Purkinje cell (primary cell): ENCODE measurements at places on chromosomes 5 and 9. TPM values are rescaled to one million over a fixed set of nuclear protein-coding genes. Genes with fewer than 3 reads are reported as not detected.

Gene ARHGEF39
- 0.21 TPM in 1 of 2 replicates, not detected in the other for polyA plus RNA-seq

Gene BRD3
- 0.55 and 1.7 TPM in 2 replicates for polyA plus RNA-seq

Gene SLC4A9
- polyA plus RNA-seq: 0.11 TPM in 1 of 2 replicates, not detected in the other

Gene PKN3
- not detected in 2 replicates for polyA plus RNA-seq

Gene NPR3
- not detected in 2 replicates for polyA plus RNA-seq

Gene FAM153A
- polyA plus RNA-seq: 3.1 and 8.3 TPM in 2 replicates

Gene IFNA21
- polyA plus RNA-seq: not detected in 2 replicates

Gene ALDH1A1
- polyA plus RNA-seq: 198 and 228 TPM in 2 replicates

Gene C8G
- polyA plus RNA-seq: 0.90 TPM in 1 of 2 replicates, not detected in the other

Gene PRDM9
- not detected in 2 replicates for polyA plus RNA-seq

Gene SLC34A1
- polyA plus RNA-seq: not detected in 2 replicates

Gene AQP3
- 3.4 and 4.7 TPM in 2 replicates for polyA plus RNA-seq

Gene SHOC1
- polyA plus RNA-seq: 0.62 and 0.76 TPM in 2 replicates

Gene CCL28
- not detected in 2 replicates for polyA plus RNA-seq

Gene DNAJC18
- 11.1 and 27.2 TPM in 2 replicates for polyA plus RNA-seq

Gene FAM78A
- 0.24 TPM in 1 of 2 replicates, not detected in the other for polyA plus RNA-seq

Gene ANKRD34B
- not detected in 2 replicates for polyA plus RNA-seq

Gene NMUR2
- 1.6 TPM in 1 of 2 replicates, not detected in the other for polyA plus RNA-seq

Gene EDIL3
- polyA plus RNA-seq: 156 and 168 TPM in 2 replicates

Gene PPIC
- polyA plus RNA-seq: 17.1 and 19.9 TPM in 2 replicates

Gene PPP2R2B
- 115 and 131 TPM in 2 replicates for polyA plus RNA-seq

Gene FRMPD1
- 7.7 and 13.4 TPM in 2 replicates for polyA plus RNA-seq

Gene CENPK
- polyA plus RNA-seq: 20.2 and 25.0 TPM in 2 replicates

Gene CEL
- polyA plus RNA-seq: 0.09 and 0.10 TPM in 2 replicates

Gene ROR2
- not detected in 2 replicates for polyA plus RNA-seq

Gene TRPM3
- polyA plus RNA-seq: 7.1 and 7.8 TPM in 2 replicates

Gene SPTLC1
- polyA plus RNA-seq: 93.4 and 94.4 TPM in 2 replicates

Gene NR6A1
- 0.63 and 1.0 TPM in 2 replicates for polyA plus RNA-seq

Gene RNF208
- polyA plus RNA-seq: 2.6 and 5.0 TPM in 2 replicates

Gene PCDHB2
- polyA plus RNA-seq: 4.7 and 8.3 TPM in 2 replicates

Gene GLIPR2
- polyA plus RNA-seq: 4.2 and 4.4 TPM in 2 replicates

Gene KIF24
- polyA plus RNA-seq: 0.07 and 0.23 TPM in 2 replicates

Gene PDZD2
- polyA plus RNA-seq: 12.9 and 18.0 TPM in 2 replicates
